Cardiac fibroblast (primary cell): ENCODE measurements at places on chromosomes 12 and 14.
A peak's percentile ranks its signal among the peaks of the same experiment; 100 is the strongest.

DNA sequence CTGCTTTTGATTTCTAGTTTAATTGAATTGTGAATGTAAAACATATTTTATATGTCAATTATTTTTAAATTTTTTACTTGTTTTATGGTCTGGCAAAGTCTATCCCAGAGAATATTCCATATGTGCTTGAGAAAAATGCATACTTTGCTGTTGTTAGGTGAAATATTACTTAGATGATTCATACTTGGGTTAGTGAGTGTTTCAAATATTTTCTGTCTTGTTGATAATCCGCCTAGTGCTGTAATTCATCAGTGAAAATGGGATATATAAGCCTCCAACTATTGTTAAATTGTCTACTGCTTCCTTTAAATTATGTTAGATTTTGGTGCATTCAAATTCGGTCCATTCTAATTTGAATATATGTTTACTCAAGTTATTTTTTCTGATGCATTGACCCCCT lies 395.5 kb downstream of the LRFN5 start:
- DNase-seq, result peak; percentile 1

DNA sequence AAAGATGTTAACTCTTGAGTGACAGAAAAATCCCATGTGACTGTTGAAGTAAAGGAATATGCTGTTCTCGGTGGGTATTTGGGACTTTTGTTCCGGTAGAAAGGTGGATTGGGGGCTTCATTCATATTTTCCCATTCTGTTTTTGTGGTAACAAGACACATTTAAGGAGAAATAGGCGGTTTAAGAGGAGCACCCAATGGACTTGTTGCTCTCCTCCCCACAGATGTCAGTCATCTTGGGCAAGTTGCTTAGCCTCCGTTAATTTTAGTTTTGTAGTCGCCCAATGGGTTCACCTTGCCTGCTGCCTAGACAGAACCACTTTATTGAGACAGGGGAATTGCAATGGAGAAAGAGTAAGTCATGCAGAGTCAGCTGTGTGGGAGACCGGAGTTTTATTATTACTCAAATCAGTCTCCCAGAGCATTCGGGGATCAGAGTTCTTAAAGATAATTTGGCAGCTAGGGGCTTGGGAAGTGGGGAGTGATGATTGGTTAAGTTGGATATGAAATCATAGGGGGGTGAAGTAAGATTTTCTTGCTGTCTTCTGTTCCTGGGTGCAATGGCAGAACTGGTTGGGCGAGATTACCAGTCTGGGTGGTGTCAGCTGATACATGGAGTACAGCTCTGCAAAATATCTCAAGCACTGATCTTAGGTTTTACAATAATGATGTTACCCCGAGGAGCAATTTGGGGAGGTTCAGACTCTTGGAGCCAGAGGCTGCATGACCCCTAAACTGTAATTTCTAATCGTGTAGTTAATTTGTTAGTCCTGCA lies 50.3 kb downstream of the SLC38A1 start:
- DNase-seq, result no peak

DNA sequence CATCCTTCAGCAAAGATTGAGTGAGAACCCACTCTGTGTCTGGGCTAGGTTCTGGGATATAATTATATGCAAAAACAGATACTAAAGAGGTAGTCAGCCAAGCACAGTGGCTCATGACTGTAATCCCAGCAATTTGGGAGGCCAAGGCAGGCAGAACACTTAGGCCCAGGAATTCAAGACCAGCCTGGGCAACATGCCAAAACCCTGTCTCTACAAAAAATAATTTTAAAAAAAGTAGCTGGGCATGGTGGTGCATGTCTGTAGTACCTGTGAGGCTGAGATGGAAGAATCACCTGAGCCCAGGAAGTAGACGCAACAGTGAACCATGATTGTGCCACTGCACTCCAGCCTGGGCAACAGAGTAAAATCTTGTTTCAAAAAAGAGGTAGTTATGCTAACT lies 237.5 kb upstream of the HMGA2 start:
- DNase-seq, result no peak

- DNase-seq, result no peak
These were observed 10.1 kb downstream of the XRCC3 start for GRCh38 chr14:103705118-103705503.

DNA sequence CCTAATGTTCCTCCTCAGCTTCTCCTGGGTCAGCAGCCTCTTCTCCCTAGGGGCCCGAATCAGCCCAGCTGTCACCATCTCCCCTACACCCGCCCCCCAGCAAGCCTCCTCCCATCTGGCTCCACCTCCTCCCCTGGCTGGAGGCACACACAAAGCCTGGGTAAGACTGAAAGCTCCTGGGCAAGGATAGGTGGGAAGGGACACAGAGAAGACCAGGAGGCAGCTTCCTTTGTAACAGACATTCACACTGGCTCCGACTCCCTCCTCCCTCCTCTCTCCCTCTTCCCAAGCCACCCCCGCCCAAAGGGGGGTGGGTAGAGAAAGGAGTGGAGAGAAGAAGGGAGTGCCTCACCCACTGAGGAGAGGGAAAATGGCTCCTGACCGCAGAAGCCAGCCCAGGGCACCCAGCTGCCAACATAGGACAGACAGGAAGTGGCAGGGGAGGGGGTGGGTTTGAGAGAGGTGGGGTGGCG lies 4.0 kb downstream of the CHD4 start:
- peak; percentile 65 for DNase-seq

DNA sequence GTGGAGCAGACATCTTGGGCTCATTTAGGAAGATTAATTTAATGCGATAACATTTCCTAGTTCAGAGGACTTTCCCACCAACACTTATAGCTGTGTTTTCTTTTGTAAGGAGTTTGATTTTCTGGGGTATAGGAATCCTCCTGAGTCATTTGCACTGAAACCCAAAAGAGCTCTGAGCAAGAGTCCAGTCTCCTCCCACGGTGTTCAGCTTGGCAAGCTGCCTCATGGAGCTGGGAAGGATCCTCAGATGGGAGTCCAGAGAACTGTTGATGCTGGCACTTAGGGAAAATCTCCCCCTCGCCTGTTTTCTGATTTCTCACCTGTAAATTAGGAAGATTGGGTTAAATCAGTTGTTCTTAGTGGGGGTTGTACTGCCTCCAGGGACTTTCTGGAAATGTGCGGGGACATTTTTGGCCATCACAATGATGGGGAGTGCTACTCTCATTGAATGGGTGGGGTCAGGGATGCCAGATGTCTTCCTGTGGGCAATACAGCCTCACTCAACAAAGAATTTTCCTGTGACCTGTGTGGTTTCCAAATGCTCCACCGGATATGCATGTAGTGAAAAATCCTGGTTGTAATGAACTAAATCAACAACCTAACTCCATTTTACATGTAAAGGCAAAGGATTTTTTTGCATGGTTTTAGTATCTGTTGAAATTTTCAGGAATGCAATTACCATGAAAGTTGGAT lies 150.6 kb downstream of the ADCK1 start:
- no peak for DNase-seq
